NCI-H1417 treated with DMSO at 0.1 percent for 48 hours (cell line): ENCODE measurements at places on chromosomes 13 and 19.

GRCh38 chr13:24459726-24460125 is 52.9 kb downstream of the PARP4 start:
- no peak for DNase-seq

- DNase-seq = no peak
Measured at GRCh38 chr13:26500618-26501320, 56.7 kb upstream of the WASF3 start.

GRCh38 chr19:24159707-24160106 is 72.7 kb downstream of the ZNF254 start:
- DNase-seq = no peak

DNA sequence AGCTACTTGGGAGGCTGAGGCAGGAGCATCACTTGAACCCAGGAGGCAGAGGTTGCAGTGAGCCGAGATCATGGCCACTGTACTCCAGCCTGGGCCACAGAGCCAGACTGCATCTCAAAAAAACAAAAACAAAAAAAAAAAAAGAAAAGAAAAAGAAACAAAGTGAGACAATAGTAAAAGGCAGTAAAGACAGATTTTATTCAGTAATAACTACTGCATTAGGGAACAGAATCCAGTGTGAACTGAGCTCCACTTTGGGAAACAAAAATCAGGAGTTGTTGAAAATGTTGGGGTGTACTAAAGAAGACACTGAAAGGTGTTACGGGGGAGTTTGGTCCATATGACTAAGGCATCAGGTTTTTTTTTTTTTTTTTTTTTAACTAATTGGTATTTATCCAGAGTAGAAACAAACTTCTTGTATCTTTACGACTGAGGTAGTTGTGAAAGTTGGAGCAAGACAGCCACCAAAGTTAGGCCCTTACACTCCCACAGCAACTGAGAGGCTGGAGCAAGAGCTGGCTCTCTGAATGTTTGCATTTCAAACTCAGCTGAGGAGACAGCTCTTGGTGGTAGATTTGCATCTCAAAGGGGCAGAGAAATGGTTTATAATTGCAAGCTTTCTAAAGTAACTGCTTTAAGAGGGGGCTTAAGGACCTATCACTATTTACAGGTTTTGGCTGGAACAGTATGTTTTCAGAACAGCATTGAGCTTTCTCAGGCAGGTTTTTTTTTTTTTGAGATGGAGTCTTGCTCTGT is 24.2 kb downstream of the ZNF607 start:
- no peak for DNase-seq

DNA sequence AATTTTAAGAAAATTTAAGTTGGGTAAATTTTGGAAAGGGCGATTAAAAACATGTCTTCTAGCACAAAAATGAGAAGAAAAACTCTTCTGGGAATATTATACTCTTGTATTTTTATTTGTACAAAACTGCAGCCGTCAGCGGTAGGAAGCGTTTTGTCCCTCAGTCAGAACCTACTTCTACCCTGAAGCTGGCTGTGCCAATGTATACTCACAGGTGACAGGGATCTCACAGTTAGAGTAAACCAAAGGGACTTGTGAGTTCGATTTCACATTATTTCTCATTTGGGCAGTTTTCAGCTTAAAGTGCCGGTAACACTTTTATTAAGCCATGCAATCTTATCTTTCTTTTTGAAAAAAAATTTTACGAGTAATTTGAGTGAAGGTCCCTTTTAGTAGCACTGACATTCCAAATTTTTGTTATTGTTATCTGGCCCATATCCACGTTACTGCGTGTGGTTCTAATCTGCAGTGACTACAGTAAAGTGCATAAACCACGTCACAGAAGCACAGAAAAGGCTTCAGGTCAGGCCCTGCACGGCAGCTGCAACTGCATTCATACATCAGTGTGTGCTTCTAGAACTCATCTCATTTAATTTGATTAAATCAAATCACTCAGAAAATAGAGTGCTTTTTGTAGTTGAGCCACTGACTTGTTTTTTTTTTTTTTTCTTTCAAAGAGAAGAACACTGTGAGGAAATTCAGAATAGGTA is 387.3 kb downstream of the LIG4 start:
- DNase-seq = no peak

DNA sequence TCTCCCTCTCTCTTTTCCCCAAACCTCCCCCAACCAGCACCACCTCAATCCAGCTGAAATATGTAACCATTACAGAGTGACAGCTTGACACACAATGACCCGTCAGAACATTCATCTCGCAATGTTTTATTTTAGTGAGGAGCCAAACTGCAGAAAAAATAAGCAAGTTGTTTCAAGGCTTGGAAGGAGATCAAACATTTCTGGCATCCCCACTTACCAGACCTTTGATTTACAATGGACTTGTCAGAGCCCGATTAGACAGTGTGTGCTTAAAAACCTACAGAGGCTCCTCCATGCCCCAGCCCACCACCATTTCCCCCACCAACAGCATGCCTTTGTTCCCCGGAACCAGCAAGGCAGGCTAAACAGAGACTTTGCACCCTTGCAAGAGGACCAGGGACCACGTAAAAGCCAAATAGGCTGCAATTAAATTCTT is 382.8 kb upstream of the ZNF507 start:
- no peak for DNase-seq

- no peak for DNase-seq
Measured at GRCh38 chr19:32748497-32748896, 28.9 kb downstream of the TDRD12 start.

DNA sequence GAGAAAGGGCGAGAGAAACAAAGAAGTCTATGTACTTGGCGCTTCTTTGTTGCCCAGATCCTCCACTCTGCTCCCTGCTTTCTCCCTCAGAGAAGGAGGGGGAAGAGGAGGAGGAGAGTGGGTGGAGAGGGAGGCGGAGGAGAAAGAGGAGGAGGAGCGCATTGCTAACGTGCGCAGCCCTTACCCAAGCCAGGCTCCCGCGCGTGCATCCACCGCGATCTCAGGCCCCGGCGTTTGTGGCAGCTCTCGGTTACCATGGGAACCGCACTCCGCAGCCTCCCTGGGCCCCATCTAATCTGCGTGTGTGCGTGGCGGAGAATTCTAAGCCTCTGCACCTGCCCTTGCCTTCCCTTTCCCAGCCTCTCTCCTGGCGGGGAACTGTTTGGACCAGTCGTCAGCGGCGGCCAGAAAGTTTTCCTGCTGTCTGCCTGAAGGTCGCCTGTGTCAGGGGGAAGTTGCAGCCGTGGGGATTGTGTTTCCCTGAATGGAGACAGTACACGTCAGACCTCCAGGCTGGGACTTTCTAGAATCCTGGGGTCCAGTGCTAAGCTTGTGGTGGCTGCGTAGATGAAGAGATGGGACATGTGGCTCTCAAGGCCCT is at the start of gene ERICH6B:
TSS of gene ERICH6B (minus strand) at position 239 of the 601 bp plus-strand sequence. CDS start 18,734 bp downstream, outside the sequence.
- peak; percentile 53 for DNase-seq

DNA sequence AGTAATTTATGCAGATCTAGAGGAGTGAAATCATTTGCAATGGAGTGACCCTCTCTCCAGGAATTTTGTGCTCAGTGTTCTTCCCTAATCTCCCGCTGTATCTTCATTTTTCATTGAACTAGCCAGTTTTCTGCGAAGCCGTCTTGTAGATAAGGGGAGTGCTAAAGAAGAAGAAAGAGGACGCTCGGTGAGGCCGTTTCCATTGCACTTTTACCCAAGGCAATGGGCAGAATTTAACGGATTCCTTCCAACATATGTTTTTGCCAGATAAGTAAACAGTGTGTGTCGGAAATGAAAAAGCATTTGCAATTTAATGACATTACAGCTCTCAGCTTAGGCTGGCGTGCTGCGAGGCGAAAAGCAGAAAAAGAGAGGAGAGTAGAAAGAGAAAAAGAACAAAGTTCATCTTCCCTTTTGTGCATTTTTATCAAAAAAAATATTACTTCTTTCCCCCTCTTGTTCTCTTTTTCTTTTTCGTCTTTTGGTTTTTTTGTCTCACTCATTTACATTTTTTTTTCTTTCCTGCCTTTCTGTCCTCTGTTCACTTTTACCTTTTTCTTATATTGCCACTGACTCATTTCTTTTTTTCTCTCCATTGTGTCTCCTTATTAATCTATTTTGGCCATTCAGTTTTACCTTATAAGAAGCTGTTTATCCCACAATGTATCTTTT is 49.9 kb downstream of the SOX21 start:
- DNase-seq = no peak

GRCh38 chr19:5083547-5083965 is 114.6 kb downstream of the KDM4B start:
- no peak for DNase-seq

DNA sequence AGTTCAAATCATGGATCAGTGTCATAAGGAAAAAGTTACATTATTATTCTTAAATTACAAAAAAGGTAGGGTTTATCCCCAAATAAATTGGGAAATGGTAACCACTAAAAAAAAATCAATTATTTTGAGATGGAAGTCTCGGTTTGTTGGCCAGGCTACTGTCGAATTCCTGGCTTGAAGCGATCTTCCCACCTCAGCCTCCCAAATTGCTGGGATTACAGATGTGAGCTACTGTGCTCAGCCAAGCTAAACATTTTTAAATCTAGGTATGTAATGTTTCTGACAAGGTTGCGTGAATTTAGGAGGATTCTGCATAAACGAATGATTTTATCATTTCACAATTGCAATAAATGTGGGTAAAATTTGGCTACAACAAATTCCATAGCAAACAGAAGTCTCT is 2.0 kb downstream of the NAA16 start:
- DNase-seq = no peak

DNA sequence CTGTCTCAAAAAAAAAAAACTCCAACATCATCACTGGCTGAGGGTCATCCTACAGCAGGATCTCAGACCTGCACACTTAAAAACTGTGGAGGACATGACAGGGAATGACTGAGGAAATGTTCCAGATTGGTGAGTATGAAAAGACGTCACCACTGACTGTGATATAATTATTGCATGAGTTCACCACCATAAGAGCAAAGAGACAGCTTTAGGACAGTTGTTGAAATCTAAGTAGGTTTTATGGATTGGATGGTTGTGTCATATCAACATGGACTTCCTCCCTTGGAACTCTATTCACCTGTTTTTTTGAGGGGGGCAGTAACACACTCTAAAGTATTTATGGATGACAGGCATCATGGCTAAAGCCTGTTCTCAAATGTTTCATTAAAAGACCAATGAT is 31.5 kb downstream of the KLF12 start:
- DNase-seq = no peak

DNA sequence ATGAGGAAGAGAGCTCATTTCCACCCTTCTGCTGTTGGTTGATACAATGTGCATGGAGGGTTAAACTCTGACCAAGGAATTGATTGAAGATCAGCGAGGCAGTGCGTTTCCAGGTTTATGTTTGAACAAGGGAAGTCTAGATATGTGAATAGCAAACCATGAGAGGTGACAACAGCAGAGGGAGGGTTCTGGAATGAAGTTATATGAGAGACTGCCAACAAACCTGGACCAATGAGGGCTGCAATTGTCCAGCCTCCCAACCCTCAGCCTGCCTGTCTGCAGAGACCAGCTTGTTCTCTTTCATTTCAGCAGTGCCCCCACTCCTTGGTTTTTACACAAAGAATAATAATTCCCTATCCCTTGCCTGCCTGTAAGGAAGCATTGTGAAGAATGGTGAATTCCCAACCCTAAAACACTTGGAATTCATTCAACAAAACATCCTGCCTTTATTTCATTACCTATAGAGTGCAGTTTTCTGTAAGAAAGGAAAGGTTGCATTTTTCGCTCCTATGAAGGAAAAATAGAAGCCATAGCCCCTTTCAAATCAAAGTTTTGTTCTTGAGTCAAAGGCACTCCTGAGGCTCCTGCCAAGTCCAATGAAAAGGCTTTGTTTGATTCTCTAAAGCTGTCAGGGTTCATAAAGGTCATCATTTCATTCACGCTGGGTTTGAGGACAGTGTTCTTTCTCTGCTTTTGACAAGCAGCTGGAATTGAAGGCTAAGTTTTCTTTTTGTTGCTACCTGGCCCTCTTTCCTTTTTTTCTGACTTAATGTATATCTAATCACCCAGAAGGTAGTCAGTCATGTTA is 53.6 kb upstream of the ABCC4 start:
- no peak for DNase-seq

DNA sequence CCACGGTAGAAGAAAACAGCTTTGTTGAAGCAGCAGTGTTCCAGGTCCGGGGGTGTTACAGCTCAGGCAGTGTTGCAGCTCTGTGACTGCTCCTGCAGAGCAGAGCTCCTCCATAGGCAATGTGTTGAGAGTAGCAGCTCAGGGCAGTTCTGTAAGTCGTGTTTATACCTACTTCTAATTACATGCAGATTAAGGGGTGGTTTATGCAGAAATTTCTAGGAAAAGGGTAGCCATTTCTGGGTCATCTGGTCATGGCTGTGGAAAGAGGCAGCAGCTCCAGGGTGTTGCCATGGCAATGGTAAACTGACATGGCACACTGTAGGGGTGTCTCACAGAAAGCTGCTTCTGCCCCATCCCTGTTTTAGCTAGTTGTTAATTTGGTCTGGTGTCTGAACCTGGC is 316.4 kb downstream of the GPC5 start:
- DNase-seq = no peak

DNA sequence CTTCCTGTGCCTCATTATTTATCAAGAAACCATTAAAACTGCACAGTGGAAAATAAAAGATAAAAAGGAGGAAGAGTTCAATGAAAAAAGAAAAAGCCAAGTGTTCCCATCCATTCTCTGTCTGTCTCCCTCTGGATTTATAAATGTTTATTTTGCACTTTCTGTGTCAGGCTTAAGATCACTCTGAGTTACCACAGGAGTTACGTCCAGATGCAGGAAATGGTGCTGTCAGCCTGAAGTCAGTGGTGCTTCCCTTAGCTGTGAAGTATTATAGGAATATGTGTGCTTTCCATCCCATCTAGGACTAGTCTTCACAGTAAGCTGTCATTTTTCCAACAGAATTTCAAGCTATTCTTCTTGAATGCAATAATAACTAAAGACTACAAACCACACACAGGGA is 420.2 kb downstream of the KCTD12 start:
- DNase-seq = no peak

DNA sequence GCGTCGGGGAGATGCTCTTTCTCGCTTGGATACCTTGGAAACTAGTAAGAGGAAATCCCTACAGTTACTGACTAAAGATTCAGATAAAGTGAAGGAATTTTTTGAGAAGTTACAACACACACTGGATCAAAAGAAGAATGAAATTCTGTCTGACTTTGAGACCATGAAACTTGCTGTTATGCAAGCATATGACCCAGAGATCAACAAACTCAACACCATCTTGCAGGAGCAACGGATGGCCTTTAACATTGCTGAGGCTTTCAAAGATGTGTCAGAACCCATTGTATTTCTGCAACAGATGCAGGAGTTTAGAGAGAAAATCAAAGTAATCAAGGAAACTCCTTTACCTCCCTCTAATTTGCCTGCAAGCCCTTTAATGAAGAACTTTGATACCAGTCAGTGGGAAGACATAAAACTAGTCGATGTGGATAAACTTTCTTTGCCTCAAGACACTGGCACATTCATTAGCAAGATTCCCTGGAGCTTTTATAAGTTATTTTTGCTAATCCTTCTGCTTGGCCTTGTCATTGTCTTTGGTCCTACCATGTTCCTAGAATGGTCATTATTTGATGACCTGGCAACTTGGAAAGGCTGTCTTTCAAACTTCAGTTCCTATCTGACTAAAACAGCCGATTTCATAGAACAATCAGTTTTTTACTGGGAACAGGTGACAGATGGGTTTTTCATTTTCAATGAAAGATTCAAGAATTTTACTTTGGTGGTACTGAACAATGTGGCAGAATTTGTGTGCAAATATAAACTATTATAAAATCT is 2.7 kb upstream of the KCNRG start:
- DNase-seq = no peak

- no peak for DNase-seq
Measured at GRCh38 chr13:108056278-108056677, 159.1 kb downstream of the LIG4 start.
